ENCODE measurements at places on chromosomes 6 and 20.

DNA sequence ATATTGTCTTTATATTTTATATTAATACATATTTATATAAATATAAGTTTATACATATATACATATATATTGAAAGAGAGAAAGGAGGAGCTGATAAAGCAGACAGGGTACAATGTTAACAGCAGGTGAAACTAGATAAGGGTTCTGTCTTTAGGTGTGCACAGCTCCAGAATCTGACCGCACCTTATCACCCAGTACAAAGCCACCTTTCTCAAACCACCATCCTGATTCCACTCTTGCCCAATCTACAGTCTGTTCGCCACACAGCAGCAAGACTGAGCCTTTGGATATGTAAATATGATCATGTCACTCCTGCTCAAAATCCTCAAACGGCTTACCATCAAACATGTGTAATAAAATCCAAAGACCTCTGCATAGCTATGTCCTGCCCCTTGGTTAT lies 34.7 kb upstream of the ASCC3 start:
- no peak for DNase-seq

- no peak for DNase-seq
Measured at GRCh38 chr6:107778265-107778664, 45.8 kb downstream of the SCML4 start.

DNA sequence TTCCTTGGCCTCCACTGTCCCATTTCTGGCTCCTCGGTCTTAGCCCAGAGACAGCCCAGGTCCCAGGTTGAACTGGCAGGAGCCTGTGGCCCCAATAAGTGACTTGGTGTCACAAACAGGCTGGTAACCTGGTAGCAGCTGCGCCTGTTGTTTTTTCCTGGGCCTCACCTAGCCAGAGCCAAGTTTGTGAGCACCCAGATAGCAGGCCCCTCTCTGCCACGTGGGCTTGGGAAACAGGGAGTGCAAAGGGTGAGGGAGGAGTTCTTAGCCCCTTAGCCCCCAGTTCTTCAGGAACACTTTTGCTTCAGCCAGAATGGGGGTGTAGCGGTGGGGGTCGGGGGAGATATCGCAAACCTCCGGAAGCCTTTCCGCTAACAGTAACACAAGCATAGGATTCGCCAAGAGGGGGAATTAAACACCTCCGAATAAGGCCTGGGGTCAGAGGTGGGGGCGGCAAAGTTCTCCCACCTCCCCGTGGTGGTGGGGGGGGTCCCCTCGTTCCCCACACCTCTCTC lies 760 bp downstream of the C6orf132 start:
- no peak for DNase-seq

GRCh38 chr6:99645986-99646385 lies 39.4 kb downstream of the PRDM13 start:
- DNase-seq, result no peak

DNA sequence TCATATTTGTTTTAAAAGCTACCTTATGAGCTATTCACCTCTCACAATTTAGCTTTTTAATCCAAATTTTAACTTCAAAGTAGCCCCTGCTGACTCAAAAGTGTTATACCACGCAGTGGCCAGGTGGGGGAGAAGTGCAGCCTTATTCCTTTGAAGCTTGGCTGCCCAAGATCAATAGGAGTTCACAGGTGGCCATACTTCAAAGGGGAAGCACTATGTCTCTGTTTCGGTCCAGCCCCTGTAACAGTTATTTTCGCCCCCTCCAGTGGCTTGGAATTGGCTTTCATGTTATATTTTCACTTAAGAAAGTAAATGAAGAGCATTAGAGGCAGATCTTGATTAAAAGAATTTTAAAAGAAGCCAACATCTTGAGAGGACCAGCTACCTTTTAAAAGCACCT lies 608.4 kb downstream of the EPHA7 start:
- no peak for DNase-seq

DNA sequence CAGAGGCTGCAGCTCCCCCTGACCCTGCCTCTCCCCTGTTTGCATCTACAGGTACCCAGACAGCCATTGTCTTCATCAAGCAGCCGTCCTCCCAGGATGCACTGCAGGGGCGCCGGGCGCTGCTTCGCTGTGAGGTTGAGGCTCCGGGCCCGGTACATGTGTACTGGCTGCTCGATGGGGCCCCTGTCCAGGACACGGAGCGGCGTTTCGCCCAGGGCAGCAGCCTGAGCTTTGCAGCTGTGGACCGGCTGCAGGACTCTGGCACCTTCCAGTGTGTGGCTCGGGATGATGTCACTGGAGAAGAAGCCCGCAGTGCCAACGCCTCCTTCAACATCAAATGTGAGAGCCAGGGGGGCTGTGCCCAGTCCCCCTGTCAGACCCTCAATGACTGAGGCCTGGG lies 42.1 kb upstream of the SRF start:
- no peak for DNase-seq

DNA sequence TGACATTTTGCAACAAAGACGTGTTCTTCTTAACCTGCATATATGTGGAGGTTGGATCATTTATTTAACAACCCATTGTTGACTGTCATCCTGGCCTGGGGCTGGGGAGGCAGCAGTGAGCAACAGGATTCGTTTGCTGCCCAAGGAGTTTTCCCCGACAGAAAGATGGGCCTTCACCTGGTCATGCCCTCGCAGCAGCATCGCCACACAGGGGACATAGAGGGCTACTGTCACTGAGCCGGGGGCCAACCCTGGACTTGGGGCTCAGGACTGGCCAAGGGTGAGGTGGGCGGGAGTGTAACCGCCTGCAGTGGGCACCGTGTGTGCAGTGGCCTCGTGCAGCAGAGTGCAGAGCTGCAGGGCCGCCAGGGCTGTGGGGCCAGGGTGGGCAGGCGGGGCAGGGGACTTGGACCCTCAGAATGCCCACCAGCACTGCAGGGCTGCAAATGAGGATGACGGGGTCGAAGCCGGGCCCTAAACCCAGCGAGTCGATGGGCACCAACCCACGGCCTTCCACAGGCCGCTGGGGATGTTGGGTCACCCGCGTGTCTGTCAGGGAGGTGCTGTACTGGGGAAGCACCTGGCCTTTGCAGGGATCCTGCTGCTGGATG lies 11.8 kb downstream of the DUSP22 start:
- no peak for DNase-seq

DNA sequence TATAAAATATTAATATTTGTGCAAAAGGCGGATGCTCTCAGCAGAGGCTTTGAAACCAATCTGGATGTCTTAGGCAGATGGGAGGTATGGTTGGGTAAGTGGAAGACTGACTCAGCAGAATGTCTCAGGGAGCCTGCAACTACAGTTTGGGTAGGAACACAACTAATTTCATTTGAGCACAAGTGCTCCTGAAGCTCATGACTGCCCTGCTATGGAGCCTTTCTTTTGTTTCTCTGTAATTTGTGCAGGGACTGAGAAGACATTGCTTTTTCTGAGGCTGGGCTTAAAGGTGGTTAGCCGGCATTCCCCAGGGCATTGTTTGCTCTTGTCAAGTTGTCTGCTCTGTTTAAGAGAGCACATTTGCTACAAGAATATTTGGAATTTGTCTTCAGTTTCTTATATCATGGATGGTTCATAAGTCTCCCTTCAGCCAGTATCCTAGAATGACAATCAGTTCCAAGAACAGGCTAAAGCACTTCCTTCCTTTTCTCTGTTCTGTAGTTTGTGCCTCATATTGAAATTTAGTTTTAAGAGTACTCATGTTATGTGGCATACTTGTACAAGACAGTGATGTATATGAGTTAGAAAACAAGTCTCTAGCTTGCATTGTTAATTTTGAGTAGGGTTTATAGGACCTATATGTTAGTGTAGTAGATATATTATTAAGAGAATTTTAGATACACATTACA lies 208.3 kb downstream of the ZFAND3 start:
- DNase-seq, result no peak

- peak; percentile 17 for DNase-seq
Measured at GRCh38 chr6:41257369-41258195, 28.9 kb downstream of the TREM1 start.

DNA sequence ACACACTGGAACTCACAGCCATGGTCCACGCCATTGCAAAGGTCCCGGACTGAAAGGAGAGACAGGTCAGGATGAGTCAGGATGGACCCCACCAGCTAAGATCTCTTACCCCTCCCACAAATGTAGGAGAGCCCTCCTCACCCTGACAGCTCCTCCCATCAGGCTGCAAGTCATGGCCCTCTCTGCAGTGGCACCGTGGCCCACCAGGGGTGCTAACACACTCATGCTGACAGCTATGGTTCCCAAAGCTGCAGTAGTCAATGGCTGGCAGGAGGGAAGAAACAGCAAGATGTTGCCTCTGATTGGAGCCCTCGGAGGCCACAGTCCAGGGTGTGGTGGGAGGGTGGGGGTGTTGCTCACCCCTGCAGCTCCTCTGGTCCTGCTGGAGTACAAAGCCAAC lies 5.7 kb upstream of the RBPJL start:
- no peak for DNase-seq
